Suprapubic skin (tissue), 4 donors: ENCODE measurements at places on chromosomes 7 and 10.

DNA sequence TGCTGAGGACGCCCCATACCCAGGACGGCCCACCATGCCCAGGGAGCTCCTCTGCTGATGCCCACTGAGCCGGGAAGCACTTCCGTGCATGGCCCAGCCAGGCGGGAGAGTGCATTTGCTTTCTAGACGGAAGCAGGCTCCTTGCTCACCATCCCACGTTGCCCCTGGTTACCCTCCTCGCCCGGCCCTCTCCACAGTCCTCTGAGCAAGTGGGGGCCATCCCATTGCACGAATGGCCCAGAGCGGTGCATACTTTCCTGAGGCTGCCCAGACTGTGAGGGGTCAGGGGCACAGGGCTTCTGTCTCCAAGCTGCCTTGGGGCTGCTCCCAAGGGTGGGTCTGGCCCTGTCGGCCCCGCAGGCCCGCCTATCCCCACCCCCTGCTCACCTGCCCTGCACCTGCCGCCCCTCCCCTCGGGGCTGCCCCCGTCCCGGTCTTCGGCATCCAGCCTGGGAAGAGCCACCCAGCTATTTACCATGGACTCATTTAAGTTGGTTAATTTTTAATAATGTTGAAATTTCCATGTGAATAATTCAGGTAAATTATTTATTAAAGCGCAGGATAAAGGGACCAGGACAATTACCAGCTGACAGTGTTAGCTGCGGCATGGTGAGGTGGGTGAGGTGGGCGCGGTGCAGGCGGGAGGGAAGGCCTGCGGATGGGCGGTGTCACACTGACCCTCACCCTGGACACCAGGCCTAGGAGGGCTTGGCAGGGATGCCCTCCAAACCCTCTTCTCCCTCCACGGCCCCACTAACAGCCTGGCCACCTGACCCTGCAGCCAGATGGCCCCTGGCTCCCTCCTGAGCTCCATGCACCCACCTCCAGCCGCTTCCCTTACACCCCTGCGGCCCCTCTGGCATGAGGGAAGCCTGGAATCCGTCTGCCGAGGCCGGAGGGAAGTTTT is 104.4 kb downstream of the MICALL2 start:
- peak; percentile 47 for DNase-seq
- H3K4me1 ChIP-seq = peaks cover 4% of the 10 kb centered on the region
- H3K4me3 ChIP-seq = no peak overlapping the region
- no peak overlapping the region for H3K27ac ChIP-seq

DNA sequence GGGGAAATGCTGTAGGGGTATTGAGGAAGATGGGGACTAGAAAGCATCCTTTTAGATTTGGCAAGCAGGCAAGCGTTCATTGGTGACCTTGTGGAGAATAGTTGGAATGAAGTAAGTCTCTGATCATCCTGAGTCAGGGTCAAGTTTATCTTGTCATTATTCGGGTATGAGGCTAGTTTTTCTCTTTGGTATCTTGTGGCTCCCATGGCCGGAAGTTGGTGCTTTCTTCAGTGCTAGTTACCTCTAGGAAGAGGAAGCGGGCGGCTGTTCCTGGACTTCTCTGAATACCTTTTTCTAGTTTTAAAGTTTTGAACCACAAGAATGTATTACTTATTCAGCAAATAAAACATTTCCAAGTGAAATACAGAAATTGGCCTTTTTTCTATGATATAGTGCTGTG is 9.2 kb downstream of the CREM start:
- H3K4me3 ChIP-seq = no peak overlapping the region
- no peak for DNase-seq
- no peaks in the 10 kb centered on the region for H3K36me3 ChIP-seq
- H3K27me3 ChIP-seq = no peaks in the 10 kb centered on the region
- H3K27ac ChIP-seq = no peak overlapping the region

- no peak overlapping the region for H3K4me3 ChIP-seq
- no peaks in the 10 kb centered on the region for H3K36me3 ChIP-seq
- no peak overlapping the region for H3K27ac ChIP-seq
- no peaks in the 10 kb centered on the region for H3K27me3 ChIP-seq
- no peaks in the 10 kb centered on the region for H3K4me1 ChIP-seq
- DNase-seq = no peak
Measured at GRCh38 chr7:116663744-116664143, 8.3 kb upstream of the MET start.

GRCh38 chr10:89705466-89705865 is 4.1 kb downstream of the KIF20B start:
- H3K36me3 ChIP-seq = no peaks in the 10 kb centered on the region
- H3K27ac ChIP-seq = no peak overlapping the region
- no peak overlapping the region for H3K4me3 ChIP-seq
- DNase-seq = no peak

GRCh38 chr7:51068401-51068800 is 248.2 kb downstream of the COBL start:
- no peak for DNase-seq
- no peaks in the 10 kb centered on the region for H3K27me3 ChIP-seq
- no peak overlapping the region for H3K27ac ChIP-seq
- no peaks in the 10 kb centered on the region for H3K36me3 ChIP-seq
- H3K4me3 ChIP-seq = no peak overlapping the region

DNA sequence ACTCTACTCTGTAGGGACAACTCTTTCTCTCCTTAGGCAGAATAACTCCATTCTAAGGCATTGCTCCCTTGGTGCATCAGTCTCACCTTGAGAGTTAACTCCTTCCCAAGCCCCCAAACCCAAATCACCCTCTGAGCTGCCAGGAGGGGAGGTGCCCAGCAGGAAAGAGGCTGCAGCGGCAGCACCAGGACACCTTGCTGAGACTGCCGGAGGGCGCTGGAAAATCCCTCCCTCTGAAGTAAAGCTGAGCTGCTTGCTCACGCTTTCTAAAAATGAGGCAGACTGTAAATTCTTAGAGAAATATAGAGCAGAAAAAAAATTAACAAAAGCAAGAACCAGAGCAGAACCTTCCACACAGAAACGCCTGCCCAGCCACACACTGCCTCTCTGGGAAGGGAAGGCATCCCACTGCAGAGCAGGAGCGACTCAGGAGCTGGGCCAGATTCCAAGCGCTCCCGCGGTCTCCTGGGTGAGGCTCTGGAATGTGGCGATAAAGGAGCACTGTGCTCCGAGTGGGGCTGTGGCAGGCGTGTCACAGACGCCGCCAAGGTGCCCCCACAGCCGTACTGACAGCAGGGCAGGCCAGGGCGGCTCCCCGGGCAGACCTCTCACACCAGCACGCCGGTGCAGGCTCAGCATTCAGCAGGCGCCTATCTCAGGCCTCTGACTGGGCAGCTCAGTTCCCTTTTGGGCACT is 202.1 kb downstream of the TNS3 start:
- peaks cover 20% of the 10 kb centered on the region for H3K4me1 ChIP-seq
- H3K4me3 ChIP-seq = peak overlapping the region; percentile 29
- no peaks in the 10 kb centered on the region for H3K36me3 ChIP-seq
- no peaks in the 10 kb centered on the region for H3K27me3 ChIP-seq

DNA sequence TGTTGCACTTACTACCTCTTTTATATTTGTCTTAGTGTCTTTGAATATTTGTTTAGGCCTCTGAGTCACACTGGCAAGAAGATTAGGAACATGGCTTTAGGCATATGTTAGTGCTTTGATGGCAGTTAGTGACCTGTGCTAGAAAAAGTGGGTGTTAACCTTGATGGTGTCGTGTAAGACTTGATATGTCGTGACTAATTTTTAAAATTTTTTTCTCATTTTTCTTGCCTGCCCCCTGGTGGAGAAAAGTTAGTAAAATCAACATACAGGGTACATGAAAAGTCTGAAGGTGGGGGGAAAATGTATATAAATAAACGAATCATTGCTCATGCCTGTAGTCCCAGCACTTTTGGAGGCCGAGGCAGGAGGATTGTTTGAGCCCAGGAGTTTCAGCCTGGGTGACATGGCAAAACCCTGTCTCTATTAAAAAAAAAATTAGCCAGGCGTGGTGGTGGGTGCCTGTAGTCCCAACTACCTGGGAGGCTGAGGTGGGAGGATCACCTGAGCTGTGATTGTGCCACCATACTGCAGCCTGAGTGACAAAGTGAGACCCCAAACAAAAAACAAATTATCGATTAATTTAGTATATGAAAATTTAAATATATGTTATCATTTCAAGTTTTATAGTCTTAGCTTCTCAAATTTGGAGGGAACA is 44.6 kb downstream of the TAX1BP1 start:
- peaks cover 31% of the 10 kb centered on the region for H3K36me3 ChIP-seq
- no peaks in the 10 kb centered on the region for H3K27me3 ChIP-seq
- H3K4me1 ChIP-seq = no peaks in the 10 kb centered on the region

GRCh38 chr7:1187127-1187526 is 27.1 kb upstream of the ZFAND2A start:
- H3K27ac ChIP-seq = no peak overlapping the region
- no peak for DNase-seq
- no peaks in the 10 kb centered on the region for H3K4me1 ChIP-seq
- H3K27me3 ChIP-seq = peaks cover 77% of the 10 kb centered on the region
- no peaks in the 10 kb centered on the region for H3K36me3 ChIP-seq

GRCh38 chr10:51074238-51075028 is at the start of gene PRKG1:
Gene PRKG1, plus strand, starts transcription at chr10:51074487.
- peaks cover 43% of the 10 kb centered on the region for H3K27me3 ChIP-seq
- peak within 1 kb of the TSS; percentile 75 for H3K27ac ChIP-seq
- H3K4me3 ChIP-seq = peak within 1 kb of the TSS; percentile 52
- no peaks in the 10 kb centered on the region for H3K36me3 ChIP-seq

- H3K4me3 ChIP-seq = no peak overlapping the region
- DNase-seq = no peak
- no peak overlapping the region for H3K27ac ChIP-seq
- H3K27me3 ChIP-seq = no peaks in the 10 kb centered on the region
- H3K36me3 ChIP-seq = no peaks in the 10 kb centered on the region
Measured at GRCh38 chr7:19851504-19851903, 78.1 kb upstream of the TMEM196 start.

DNA sequence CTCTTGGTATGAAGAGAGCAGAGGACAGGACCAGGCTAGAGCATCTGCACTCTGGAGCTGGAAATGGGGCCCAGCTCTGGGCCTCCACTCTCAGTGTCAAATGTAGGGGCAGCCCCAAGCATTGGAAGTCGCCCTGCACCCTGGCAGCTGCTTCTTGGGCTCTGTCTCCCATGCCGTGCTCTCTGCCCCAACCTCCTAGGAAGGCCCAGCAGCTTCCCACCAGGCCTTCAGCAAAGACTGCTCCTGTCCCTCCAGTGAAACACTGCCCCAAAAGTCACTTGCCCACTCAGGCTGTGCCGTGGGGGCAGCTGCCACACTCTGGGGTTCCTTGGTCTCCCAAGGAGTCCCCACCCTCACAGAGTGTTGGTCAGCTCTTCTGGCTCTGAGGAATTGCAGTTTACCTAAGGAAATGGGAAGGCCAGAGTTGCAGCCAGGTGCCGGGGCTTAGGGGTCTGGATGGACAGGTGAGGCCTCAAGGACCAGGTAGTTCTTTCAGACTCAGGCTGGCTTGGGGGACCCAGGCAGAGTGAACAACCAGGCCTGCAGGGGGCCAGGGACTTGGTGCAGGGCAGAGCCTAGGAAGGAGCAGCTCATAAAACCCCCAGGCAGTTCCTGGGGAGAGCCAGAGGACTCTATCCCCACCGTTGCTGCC is 9.4 kb upstream of the OPN4 start:
- H3K27me3 ChIP-seq = no peaks in the 10 kb centered on the region
- H3K4me3 ChIP-seq = no peak overlapping the region
- H3K36me3 ChIP-seq = no peaks in the 10 kb centered on the region
- no peak for DNase-seq
- H3K27ac ChIP-seq = peak overlapping the region; percentile 87

DNA sequence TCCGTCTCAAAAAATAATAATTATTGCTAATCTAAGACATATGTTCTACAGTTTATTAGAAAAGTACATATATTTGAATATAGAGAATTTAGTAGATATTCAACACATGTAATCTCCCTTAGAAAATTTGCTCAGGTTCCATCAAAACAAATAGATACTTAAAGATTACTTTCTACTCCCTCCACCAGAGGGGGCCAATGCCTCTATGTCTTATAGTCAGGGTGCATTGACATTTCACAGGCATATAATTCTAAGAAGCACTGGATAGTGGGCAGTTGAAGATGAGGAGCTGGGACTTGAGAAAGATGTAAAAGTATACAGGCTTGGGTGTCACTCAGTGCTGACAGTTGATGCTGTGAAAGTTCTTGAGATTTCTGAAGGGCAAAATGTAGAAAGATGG is 301.6 kb upstream of the HPS1 start:
- no peak for DNase-seq
- H3K4me1 ChIP-seq = no peaks in the 10 kb centered on the region
- H3K27me3 ChIP-seq = no peaks in the 10 kb centered on the region
- no peak overlapping the region for H3K4me3 ChIP-seq
- H3K36me3 ChIP-seq = no peaks in the 10 kb centered on the region

- no peak for DNase-seq
- H3K27ac ChIP-seq = no peak overlapping the region
- no peaks in the 10 kb centered on the region for H3K4me1 ChIP-seq
- peaks cover 32% of the 10 kb centered on the region for H3K27me3 ChIP-seq
Measured at GRCh38 chr10:110651044-110651958, 7.2 kb downstream of the RBM20 start.

- no peak overlapping the region for H3K4me3 ChIP-seq
- H3K27me3 ChIP-seq = no peaks in the 10 kb centered on the region
- H3K27ac ChIP-seq = no peak overlapping the region
- DNase-seq = no peak
- H3K36me3 ChIP-seq = no peaks in the 10 kb centered on the region
Measured at GRCh38 chr7:92268921-92269320, 23.1 kb downstream of the ANKIB1 start.

- peaks cover 19% of the 10 kb centered on the region for H3K27me3 ChIP-seq
- no peak overlapping the region for H3K27ac ChIP-seq
- H3K4me1 ChIP-seq = no peaks in the 10 kb centered on the region
- H3K36me3 ChIP-seq = no peaks in the 10 kb centered on the region
- no peak overlapping the region for H3K4me3 ChIP-seq
- DNase-seq = no peak
Measured at GRCh38 chr7:155867734-155868400, 55.6 kb upstream of the SHH start.

DNA sequence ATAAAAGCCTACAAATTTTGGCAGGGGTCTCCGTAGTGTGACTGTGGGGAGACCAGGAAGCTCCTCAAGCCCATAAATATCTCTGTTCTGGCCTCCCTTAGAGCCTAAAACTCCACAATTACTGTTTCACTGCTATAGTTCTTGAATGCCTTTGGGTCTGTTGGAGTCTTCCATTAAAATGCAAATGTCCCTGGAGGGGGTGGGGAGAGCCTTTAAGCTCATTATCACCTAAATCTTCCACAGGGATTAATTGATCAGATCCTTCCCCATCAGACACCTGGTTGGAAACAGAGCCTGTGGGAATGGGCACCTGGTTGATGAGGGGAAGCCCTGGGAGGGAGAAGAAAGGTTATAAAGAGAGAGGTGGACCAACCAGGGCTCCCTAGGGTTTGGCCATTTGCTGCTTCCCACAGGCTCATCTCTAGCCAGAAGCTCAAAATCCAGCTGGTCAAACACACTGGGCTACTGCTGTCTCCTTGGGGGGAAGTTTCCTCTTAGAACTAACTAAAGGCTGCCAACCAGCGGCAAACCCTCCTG is 718.2 kb downstream of the LRMDA start:
- H3K4me3 ChIP-seq = no peak overlapping the region
- no peak for DNase-seq
- H3K36me3 ChIP-seq = no peaks in the 10 kb centered on the region
- H3K4me1 ChIP-seq = no peaks in the 10 kb centered on the region
- no peak overlapping the region for H3K27ac ChIP-seq
